ENCODE measurements at places on chromosomes 13 and 19.

DNA sequence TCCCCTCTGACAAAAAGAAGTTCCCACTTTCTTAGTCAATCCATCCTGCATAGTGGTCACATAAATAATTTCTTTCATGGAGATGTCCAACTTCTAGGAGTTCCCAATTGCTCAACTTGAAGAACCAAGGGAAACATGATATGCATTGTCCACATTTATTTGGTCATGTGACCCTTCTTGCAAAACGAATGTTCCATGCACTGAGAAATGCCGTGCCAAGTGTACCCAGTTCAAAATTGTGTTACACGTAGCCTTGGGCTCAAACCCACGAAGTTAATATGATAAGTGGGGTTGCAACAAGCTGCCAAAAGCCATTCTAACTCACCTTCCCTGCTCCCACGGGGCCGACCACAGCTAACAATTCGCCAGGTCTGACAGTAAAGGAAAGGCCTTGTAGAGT, 113.1 kb downstream of the ABCC4 start:
- no peak for DNase-seq

- no peak for DNase-seq
These were observed 223.0 kb downstream of the DNAJC15 start for GRCh38 chr13:43246382-43246781.

DNA sequence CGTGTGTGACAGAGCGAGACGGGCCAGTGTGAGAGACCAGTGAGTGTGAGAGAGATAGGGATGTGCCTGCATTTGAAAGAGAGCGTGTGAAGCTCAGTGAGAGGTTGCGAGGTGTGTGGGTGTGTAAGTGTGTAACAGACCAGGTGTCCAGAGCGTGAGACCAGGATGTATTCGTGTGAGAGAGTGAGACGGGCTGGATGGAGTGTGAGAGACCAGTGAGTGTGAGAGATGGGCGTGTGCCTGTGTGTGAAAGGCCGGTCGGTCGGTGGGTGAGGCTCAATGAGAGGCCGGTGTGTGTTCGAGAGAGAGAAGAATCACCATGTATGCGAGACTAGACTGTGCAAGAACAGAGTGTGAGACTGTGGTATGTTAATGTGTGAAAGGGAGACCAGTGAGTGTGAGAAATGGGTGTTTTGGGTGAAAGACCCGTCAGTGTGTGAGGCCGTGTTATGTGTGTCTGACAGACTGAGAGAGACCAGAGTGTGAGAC, 679 bp downstream of the ZNF471 start:
- no peak for DNase-seq

- DNase-seq, result no peak
These were observed 55.1 kb downstream of the DIAPH3 start for GRCh38 chr13:60108589-60108988.

GRCh38 chr19:52716522-52716921, 18.3 kb downstream of the ZNF611 start:
- no peak for DNase-seq

GRCh38 chr13:23622985-23623384, 52.8 kb downstream of the TNFRSF19 start:
- DNase-seq, result no peak

DNA sequence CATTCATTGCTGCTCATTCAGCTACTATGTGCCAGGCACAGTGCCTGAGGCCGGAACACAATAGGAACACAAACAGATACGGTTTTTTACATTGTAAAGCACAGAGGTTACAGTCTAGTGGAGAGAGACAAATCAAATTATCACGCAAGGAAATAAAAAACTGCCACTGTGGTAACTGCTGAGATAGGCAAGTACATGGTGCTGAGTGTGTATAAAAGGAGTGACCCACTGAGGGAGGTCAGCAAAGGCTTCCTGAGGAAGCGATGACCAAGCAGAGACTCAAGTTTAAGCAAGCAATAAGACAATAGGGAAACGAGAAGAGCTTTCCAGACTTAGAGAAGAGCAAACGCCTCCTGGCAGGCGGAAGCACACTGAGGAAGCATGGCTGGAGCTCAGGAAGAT, 56.4 kb downstream of the NUFIP1 start:
- no peak for DNase-seq
